ENCODE measurements at places on chromosomes 1 and 21.

DNA sequence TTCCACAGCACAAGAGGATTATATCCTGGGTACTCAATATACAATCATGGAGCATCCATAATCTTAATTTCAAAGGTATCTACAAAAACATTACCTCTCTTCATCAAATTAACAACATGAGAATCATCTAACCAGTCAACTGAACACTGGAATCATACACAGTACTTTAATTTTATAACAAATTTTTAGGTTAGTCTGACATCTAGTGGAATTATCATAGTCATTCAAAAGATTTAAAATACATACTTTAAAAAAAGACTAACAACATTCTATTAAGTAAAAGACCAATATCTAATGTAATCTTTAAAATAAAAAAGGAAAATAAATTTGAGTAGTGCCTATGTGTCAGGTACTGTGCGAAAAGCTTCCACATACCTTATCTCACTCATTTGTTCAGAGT lies 16.8 kb upstream of the SH3GLB1 start:
- DNase-seq, result no peak

DNA sequence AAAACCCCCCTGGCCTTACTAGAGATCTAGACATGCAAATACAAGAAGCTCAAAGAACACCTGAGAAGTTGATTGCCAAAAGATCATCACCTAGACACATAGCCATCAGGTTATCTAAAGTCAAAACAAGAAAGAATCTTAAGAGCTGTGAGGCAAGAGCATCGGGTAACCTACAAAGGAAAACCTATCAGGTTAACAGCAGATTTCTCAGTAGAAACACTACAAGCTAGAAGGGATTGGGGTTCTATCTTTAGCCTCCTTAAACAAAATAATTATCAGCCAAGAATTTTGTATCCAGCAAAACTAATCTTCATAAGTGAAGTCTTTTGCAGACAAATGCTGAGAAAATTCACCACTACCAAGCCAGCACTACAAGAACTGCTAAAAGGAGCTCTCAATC lies 12.2 kb upstream of the SPRR2F start:
- no peak for DNase-seq

DNA sequence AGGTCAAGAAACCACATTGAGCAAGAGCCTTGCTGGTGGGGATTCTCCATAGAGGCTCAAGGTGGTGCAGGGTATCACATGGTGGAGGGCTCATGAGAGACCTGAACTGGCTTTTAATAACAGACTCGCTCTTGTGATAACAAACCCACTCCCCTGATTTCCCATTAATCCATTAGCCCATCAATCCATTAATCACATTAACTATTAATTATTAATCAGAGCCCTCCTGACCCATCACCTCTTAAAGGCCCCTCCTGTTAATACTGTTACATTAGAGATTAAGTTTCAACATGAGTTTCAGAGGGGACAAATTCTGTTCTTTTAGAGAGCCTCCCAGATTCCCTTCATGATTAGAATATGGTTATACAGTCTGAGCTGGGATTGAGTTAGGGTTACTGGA lies 61.8 kb downstream of the IER5 start:
- DNase-seq, result no peak

- DNase-seq, result no peak
Measured at GRCh38 chr1:48500541-48501450, 28.8 kb upstream of the SPATA6 start.

GRCh38 chr1:216892581-216893160 lies 169.4 kb upstream of the ESRRG start:
- DNase-seq, result no peak

DNA sequence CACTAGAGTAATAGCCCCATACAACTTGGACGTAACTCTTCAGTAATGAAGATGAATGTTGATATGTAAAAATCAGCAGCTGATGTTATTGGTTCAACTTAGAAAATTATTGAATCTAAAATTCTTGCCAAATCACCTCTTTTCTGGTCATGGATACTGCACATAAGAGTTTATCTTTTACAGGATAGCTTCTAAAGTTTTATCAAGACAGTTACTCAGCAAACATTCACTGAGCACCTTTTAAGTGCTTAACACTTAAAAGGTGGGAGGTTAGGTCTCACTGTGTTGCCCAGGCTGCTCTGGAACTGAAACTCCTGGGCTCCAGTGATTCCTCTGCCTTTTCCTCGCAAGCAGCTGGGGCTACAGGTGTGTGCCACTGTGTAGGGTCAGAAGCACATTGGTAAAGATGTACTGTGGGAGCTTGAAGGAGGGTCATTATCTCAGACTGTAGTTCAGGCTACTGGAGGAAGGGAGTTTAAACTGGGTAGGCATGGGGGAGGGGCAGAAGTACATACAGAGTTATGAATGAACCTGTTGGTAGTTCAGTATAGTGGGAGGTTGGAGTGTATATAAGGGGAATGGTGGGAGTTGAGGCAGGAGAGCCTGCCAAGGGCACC lies 2.0 kb downstream of the MPZL1 start:
- DNase-seq, result no peak

DNA sequence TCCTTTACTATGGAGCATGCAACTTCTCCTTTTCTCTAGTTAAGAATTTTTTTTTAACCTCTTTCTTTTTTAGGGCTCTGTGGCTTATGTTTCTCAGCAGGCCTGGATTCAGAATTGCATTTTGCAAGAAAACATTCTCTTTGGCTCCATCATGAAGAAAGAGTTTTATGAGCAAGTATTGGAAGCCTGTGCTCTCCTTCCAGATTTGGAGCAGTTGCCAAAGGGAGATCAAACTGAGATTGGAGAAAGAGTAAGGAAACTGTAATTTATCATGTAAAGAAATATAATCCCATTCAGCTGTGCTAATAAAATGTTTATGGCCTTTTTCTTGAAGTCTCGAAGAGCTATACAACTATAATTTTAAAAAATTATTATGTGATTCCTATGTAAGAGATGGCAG lies 70.1 kb downstream of the HSPA13 start:
- DNase-seq, result no peak

GRCh38 chr1:178580876-178581275 lies 68.0 kb downstream of the TEX35 start:
- DNase-seq, result no peak

GRCh38 chr1:45335855-45336324 lies 4.1 kb upstream of the TOE1 start:
- DNase-seq, result no peak

GRCh38 chr1:62286786-62287224 lies 32.4 kb downstream of the KANK4 start:
- DNase-seq, result no peak

GRCh38 chr1:176188604-176189003 lies 18.5 kb downstream of the COP1 start:
- no peak for DNase-seq

- no peak for DNase-seq
Measured at GRCh38 chr1:1230656-1231399, 973 bp downstream of the SDF4 start.

DNA sequence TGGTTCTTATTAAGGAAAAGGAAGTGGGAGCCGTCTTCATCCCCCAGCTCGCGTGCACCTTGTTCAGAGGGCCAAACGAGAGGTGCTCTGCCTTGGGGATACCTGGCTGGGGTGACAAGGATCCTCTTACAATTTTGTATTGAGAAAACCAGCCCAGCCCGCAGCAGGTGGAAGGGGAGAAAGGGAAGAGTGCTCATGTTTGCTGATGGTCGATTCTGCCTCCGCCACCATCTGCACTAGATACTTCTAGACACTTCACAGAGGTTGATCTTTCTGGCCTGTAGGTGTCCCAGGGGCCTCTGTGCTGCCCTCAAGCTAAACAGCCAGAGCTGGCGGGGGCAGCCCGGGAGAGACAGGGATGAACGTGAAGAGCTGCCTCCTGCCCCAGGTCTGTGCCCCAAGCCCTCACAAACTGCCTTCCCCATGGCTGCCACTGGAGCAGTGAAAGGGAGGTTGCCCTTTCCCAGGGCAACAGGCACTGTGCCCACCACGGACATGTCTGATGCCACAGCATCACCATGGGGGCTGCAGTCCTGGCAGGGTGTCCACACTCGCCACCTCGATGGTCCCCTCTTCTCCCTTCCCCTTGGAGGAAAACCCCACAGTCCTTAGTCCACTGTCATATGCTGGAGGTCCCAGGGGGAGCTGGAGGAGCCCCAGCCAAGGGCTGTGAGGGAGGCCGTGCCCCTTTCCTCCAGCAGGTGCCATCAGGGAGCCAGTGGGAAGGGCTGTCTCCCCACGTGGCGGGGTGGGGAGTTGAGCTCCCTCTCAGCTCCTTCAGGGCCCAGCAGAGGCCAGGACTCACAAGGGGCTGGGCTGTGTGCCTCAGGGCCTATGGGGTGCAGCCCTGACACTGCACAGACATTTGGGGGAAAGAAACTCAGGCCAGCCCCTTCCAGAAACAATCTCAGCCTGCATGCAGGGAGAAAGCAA lies 8.1 kb downstream of the ADPRS start:
- no peak for DNase-seq

GRCh38 chr1:86436041-86436440 lies 12.1 kb downstream of the CLCA2 start:
- DNase-seq, result no peak

- DNase-seq, result no peak
Measured at GRCh38 chr1:248824701-248825100, 1.0 kb downstream of the SH3BP5L start.

DNA sequence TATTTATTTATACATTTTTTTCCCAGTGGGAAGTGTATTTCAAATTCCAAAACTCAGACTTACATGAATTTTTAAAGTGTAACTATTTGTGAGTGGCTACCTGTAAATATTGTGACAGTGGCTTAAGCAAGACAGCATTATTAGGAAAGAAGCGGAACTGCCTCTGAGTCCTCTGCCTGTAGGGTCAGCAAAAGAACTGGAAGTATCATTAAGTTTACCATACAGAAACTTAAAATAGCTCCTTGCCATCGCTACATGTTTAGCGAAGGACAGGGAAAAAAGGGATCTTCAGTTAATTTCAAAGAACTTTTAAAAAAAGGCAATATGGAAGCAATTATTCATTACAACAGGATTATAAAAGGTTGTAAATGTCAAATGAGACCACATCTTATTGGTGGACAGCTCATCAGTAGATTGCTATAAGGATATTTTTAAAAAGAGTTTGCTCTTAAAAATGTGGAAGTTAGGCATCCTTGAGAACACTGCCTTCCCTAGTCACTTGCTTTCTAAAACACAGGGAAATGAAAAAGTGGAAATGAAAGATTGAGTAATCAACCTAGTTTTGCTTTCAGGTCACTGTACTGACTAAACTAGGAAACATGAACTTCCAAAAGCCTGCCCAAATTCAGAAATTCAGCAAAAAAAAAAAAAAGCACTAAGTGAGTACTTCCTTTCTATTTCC lies 39.2 kb downstream of the NSL1 start:
- no peak for DNase-seq

GRCh38 chr21:29470397-29470796 lies 171.7 kb downstream of the BACH1 start:
- DNase-seq, result no peak

DNA sequence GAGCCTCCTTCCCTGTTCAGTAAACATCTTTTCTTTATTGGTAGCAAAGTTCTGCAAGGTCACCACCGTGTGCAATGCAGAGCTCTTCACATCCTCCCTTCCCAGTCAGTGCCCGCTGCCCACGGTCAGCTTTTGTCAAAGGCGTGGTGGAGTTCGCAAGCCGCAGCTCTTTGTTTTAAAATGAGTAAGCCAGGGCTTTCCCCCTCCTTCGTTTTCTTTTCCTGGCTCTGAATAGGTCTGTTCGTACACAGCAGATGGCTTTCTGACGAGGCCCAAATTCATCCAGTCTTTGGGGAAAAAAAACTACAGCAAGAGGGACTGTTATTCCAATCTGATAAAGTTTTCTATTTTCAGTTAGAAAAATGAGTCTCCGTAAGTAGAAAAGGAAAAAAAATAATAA lies 153.2 kb downstream of the LRIG2 start:
- DNase-seq, result no peak

DNA sequence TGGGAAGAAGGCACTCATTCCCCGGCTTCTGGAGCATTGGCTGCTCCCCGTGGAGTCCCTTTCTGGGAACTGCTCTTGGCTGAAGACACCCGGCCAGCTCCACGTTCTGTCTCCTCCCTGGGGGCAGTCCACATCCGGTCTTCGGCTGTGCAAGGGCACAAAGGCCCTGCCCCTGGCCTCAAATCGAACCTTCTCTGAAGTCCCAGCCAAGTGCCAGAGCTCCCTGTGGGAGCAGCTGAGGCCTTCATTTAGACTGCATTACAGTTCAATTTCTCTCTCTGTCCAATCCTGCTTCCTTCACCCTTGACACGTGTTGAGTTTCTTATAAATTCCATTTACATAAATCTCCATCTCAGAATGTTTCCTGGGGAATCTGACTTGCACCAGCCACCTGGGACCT lies 132.9 kb upstream of the POU3F1 start:
- no peak for DNase-seq

GRCh38 chr1:174794861-174795260 lies 204.9 kb upstream of the CACYBP start:
- no peak for DNase-seq

- DNase-seq, result no peak
Measured at GRCh38 chr1:47759251-47759935, 237.8 kb downstream of the TRABD2B start.

DNA sequence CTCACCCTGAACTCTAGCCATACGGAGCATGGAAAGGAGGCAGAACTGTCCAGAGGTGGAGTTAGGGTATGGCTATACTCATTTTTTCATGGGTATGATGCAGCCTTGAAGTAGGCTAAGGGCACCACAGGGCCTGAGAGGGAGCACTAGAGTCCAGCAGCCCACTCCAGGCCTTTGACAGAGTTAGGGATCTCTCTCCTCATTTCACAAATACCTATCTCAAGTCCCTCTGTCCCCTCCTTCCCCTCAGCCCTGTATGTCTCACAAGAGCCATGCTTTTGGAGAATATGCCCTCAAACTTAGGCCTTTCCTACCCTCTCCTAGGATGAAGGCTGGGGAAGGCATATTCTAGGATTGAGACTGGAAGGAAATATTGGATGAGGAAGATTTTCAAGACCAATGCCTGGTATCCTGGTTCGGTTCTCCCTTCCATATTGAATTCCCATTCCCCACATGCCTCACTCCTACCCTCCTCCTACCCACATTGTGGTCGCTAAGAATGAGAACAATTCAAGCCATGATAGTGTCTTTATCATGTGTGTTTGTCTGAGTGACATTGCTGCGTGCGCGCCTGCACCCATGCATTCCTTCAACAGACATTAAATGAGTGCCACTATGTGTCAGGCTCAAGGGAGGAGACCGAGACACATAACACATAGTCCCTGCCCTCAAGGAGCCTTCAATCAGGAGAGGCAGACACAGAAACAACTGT lies 2.6 kb upstream of the NECTIN4 start:
- no peak for DNase-seq

DNA sequence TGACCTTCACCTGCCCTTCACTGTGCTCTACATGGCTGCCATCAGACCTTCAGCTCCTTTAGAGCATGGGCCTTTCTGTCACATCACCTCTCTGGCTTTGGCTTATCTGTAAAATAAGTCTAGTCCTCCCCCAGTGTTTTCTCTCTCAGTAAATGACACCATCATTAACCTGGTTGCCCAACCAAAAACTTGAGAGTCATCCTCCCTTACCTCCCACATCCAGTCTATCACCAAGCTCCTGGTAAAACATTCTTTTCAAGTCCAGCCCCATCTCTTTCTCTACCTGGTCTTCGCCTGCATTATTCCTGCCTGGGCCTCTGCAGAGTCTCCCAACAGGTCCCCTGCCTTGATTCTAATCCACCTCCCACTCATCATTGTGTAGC lies 13.1 kb downstream of the SLC26A9 start:
- no peak for DNase-seq

All from NCI-H1092 (cell line).